ENCODE measurements at places on chromosomes 7 and 10.

DNA sequence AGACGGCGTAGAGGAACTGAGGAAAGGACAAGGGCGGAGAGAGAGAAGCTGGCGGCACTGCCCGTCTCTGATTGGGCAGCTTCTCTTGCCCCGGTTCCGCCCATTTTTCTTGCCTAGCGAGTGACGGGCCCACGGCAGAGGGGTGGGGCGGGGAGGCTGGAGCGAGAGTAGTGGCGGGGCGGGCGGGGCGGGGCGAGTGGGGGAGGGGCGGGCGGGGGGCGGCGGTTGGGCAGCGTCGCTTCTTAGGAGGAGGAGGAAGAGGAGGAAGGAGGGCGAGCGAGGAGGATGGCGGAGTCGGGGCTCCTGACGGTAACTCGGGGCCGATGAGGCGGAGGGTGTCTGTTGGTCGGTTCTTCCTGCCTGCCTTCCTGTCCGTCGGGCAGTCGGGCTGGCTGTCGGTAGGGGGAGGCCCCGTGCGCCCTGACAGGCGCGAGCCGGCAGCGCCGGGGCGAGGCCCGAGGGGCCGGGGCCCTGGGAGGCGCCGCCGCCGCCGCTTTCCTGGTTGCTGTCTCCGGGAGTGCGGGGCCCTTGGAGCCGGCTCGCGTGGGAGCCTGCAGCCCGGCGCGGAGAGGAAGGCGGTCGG lies at the start of gene SHOC2:
SHOC2 (plus strand) TSS at position 256 of the 583 bp plus-strand sequence. CDS start 44,755 bp downstream, outside the sequence.
- peak; percentile 100 for DNase-seq

DNA sequence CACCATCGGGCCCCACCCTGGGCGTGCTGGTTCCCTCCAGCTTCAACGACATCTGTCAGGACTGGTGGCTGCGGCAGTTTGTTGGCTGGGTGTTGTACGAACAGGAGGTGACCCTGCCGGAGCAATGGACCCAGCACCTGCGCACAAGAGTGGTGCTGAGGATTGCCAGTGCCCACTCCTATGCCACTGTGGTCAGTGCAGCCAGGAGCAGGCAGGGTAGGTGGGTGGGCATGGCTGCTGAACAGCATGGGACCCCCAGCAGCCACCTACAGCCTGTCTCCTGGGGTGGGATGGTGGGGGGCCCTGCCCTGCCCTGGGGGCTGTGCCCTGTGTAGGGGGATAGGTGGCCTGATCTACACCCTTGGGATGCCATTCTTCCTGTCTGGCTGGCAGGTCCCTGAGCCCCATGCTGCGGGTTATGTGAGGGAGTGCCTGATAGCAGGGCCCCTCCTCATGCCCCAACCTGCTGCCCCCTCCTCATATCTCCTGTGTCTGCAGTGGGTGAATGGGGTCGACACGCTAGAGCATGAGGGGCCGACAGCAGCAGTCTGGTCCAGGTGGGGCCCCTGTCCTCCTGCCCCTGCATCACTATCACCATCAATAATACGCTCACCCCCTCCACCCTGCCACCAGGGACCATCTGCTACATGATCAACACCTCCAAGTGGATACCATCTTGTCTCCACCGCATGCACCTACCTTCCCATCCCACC lies 56.9 kb downstream of the ZNF727 start:
- no peak for DNase-seq

- no peak for DNase-seq
These were observed 86.8 kb upstream of the CHST15 start for GRCh38 chr10:124180044-124180745.

DNA sequence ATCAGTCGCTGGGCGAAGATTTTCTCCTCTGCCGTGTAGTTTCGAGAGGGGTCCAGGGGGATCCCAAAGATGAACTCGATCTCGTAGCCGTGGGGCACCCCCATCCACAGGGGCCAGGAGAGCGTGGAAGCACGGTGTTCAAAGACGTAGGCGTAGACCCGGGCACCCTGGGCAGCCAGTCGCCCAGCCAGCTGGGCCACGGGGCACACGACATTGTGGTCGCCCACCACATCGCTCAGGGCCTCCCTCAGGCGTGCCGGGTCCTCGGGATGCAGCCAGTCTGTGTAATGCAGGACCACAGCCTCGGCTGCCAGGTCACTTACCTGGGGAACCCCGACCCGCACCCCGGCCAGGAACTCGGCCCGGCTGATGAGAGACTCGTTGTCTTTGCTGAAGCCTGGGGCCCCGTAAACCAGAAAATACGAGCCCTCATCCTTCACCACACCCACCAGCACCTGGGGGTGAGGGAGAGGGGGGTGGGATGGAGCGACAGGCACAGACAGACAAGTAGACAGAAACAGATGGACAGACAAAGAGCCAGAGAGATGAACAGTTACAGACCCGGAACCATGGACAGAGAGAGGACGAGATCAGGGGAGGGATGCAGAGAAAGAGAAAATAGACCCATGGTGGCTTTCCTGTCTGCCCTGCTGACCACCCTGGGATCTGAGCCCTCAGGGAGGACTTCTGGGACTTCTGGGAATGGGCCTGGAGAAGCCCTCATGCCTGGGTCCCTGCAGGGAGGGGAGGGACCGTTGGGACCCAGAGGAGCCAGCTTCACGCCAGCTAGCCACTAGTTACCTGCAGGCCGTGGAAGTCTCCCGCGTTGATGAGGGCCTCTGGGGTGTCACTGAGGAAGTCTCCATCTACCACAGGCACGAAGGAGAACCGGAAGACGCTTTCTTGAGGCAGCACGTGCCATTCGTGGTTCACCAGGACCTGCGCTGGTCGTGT lies 3.0 kb downstream of the ACHE start:
- DNase-seq: no peak

- no peak for DNase-seq
These were observed 328.6 kb upstream of the CDC14C start for GRCh38 chr7:48595756-48596155.

GRCh38 chr10:123294109-123294508 lies 139.9 kb downstream of the BUB3 start:
- no peak for DNase-seq

DNA sequence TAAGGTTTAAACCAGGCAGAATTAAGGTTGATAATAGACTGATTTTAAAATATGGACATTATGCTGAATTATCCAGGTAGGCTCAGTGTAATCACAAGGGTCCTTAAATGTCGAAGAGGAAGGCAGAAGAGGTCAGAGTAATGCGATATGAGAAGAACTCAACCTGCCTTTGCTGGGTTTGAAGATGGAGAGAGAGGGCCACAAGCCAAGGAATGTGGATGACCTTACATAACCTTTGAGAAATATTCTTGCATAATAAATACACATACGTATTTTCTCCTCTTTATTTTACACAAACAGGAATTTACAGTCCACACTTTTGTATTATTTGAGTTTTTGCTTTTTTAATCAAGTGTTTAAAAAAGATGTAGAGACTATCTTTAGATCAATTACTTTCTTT lies 88.5 kb downstream of the ST7 start:
- DNase-seq: no peak

DNA sequence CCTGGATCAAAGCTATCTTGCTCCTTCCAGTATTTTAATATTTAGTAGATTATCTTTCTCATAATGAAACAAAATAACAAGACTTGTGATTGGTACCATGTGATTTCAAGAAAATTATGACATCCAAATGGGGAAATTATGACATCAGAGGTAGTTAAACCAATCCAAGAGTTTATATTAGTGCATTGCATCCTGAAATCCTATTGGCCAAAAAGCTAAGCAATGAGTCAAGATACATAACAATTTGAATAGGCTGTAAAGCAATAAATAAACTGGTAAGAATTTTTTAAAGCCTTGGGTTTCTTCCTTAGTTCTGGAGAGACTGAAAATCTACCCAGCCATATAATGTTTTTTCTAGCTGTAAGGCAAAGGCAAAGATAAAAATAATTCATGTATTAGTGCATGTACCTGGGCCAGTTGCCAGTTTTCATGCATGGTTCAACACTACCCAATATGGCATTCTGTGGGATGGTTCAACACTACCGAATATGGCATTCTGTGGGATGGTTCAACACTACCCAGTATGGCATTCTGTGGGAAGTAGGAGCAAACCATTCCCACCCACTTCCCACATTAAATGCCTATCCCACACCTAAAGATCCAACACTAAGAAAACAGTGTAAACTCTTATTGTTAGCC lies at the start of gene RNF148:
RNF148 (minus strand) TSS at position 51 of the 639 bp plus-strand sequence. CDS start 172 bp downstream, outside the sequence.
- no peak for DNase-seq

- no peak for DNase-seq
These were observed 108.2 kb upstream of the MKLN1 start for GRCh38 chr7:131219312-131220041.

DNA sequence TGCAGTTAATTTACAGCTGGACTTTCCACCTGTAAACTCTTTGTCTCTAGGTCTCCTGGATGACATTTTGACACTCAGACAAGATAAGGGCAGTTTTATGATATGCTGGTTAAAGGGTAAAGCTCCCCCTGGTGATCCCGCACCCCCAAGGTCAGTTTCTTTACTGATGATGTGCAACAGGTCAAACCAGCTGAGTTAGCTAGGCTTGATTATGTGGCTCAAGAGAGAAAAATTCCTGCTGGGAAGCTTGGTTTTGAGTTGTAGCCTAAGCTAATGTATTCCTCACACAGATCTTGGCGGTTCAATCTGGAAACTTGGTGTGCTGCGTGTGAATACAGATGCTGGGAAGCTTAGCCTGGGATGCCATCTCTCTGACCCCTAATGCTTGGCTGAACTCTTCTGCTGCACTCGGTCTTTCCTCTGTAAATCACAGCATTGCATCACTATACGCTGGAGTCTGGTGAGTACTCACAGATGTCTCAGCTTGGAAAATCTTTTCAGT lies 11.4 kb upstream of the AKR1D1 start:
- DNase-seq: peak; percentile 71

- no peak for DNase-seq
These were observed 44.1 kb upstream of the GATAD1 start for GRCh38 chr7:92402920-92403759.

DNA sequence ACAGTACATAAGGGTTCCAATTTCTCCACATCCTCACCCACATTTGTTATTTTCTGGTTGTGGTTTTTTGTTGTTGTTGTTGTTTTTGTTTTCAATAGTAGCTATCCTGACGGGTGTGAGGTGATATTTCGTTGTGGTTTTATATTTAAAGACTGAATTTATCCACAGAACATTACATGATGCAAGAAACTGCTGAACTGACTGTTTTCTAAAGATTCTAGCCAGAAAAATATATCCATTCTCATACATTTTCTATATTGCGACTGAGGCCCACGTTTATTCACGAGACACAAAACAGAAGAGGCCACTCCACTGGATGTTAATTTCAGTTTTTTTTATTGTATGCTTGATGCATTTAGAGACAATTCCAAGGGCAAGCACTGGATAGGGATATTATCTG lies 69.8 kb downstream of the SCRN1 start:
- DNase-seq: no peak

DNA sequence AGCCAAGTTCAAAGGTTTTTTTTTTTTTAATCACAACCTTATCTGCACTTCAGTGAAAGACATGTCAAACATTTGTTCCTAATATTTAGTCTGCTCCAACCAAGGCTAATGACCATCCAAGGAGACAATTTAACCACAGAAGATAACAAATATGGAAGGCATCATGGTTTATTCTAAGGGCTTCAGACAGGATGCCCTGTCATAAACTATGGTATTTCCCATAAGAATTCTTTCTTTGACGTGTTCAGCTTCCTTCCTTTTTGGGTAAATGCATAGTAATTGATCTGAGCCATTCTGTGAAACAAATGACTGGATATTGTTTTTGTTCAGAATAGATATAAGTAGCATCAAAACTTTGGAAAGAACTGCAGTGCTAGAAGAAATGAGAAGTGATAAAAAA lies 326.5 kb upstream of the AOAH start:
- no peak for DNase-seq

GRCh38 chr7:92758796-92759431 lies 77.5 kb downstream of the CDK6 start:
- DNase-seq: no peak

- no peak for DNase-seq
These were observed 57.6 kb downstream of the CFAP46 start for GRCh38 chr10:132884691-132885271.

- no peak for DNase-seq
These were observed 26.6 kb downstream of the AMZ1 start for GRCh38 chr7:2714636-2715035.

DNA sequence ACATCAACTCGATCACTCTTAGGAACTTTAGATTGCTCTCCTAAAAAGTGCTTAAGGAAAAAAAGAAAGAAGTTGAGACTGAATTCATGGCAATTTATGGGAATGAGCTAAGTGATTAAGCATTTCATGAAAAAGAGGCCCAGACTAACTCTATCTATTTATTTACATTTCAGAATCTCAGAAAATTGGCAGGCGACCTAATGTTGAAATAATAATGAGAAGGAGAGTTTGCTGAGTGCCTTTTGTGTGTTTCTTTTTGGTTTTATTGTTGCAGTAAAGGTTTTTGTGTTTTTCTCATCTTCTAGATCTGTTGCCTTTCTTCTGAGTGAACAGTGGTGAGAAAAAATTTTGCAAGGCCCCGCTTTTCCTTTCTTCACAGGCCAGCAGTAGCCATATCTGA lies 3.8 kb downstream of the GRK5 start:
- no peak for DNase-seq

- no peak for DNase-seq
These were observed 289.5 kb downstream of the KCNMA1 start for GRCh38 chr10:77348082-77348481.

- no peak for DNase-seq
These were observed 39.6 kb downstream of the KIAA1549 start for GRCh38 chr7:138941545-138941944.

DNA sequence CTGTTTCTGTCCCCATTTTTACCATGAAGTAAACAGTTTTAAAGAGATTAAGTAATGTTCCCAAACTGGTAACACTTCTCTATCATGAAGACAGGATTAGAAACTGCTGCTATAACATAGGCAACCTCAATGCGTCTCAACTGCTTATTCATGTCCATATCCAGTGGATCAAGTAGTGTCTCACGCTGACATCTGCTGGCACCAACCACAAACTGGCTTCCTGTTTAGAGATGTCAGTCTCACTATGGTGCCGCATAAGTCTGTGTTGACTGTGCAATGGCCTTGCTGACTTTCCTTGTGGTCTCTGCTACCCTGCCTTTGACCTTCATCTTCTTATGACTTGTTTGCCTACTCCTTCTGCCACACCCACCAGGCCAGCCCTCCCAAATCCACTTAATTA lies 369.6 kb upstream of the DPP6 start:
- DNase-seq: no peak

GRCh38 chr7:51456-52068 lies 140.8 kb upstream of the FAM20C start:
- DNase-seq: no peak

DNA sequence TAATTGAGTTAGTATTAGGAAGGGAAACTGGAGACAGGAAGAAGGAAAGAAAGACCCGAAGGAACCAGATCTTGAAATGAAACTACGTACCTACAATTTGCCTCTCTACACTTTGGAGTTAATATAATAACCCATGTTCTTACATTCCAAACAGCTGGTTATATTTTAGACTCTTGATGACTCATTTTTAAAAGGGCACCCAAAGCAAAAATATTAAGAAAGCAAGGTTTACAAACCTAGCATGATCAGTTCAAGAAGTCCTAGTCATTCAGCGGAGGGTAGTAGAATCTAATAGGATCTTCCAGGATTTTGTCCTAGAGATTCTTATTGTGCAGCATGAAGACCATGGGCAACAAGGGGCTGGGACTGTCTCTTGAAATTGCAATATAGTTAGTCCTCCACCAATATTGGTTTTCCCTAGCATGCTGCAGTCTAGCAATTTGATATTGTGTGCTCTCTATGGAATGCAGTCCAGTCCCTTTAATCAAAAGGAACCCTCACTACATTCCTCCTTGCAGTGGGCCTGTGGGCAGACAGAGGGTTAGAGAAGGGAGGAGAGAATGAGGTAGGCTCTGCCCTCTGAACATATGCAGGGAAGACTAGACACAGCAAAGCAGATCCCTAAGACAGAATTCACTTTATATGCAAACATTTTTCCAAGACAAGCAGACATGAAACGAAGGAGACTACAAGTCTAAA lies 230.3 kb downstream of the INHBA start:
- DNase-seq: no peak

Data from right hindlimb (tissue), 1 donor.